ENCODE measurements at places on chromosomes 1 and 21. TPM values are rescaled to one million over a fixed set of nuclear protein-coding genes. Genes with fewer than 3 reads are reported as not detected.

SPRTN gene
- total RNA-seq, result 13.9 TPM

RSPH1 gene
- not detected for total RNA-seq

GRCh38 chr1:148160343-148161052, 8.4 kb upstream of the NBPF11 start:
- DNase-seq, result no peak

- DNase-seq, result no peak
Measured at GRCh38 chr1:41645062-41645461, 160.6 kb upstream of the EDN2 start.

DNA sequence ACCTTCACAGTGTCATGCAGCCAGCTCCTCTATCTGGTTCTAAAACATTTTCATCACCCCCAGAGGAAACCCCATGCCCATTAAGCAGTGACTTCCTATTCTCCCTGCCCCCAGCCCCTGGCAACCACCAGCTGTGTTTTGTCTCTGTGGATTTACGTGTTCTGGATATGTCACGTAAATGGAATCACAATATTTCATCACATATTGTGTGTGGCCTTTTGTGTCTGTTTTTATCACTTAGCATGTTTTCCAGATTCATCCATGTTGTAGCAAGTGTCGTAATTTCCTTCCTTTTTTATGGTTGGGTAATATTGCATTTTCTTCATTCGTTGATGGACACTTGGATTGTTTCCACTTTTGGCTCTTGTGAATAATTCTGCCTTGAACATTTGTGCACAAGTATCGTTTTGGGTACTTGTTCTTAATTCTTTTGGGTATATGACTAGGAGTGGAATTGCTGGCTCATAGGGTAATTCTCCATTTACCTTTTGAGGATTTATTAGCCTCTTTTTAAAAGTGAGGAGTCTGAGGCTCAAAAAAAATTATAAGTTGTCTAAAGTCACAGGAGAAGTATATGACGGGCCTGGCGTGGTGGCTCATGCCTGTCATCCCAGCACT, 127.0 kb downstream of the MRPS6 start:
- DNase-seq, result peak; percentile 92

DNA sequence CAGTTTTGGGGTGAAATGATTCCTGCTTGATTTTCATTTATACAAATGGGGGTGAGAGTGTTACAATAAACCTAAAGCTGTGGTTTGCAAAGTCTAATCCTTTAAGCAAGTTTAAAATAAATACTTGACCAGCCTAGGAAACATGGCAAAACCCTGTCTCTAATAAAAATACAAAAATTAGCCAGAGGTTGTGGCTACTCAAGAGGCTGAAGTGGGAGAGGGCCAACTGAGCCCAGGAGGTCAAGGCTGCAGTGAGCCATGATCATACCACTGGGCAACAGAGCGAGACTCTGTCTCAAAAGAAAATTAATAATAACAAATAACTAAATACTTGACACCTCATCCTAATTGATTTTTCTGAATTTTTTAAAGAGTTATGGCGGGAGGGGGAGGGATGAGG, 110.8 kb downstream of the EIF4G3 start:
- no peak for DNase-seq

Data from dermis microvascular lymphatic vessel endothelial cell (primary cell).